ENCODE measurements at places on chromosomes 3 and 15. TPM values are rescaled to one million over a fixed set of nuclear protein-coding genes. Genes with fewer than 3 reads are reported as not detected.

Gene RHOV
- total RNA-seq = not detected

Gene WNT5A
- 2.9 TPM for total RNA-seq

Gene PRR23E
- total RNA-seq = not detected

Gene PLA2G4F
- total RNA-seq = 9.0 TPM

Gene IL17RD
- total RNA-seq = 6.9 TPM

Gene ARHGAP31
- 32.0 TPM for total RNA-seq
